ENCODE measurements at places on chromosomes 4 and X. TPM values are rescaled to one million over a fixed set of nuclear protein-coding genes. Genes with fewer than 3 reads are reported as not detected.

Gene ARL9
- 0.05 TPM for polyA plus RNA-seq

Gene ATP7A
- polyA plus RNA-seq, result 1.6 TPM

Gene RASGEF1B
- 4.3 TPM for polyA plus RNA-seq

Gene SLC49A3
- polyA plus RNA-seq, result 10.6 TPM

Gene DGKK
- polyA plus RNA-seq, result not detected

Gene MAGEC2
- not detected for polyA plus RNA-seq

Gene TRO
- polyA plus RNA-seq, result 4.8 TPM

Gene ADH1B
- polyA plus RNA-seq, result 164 TPM

Gene DKK2
- polyA plus RNA-seq, result 0.91 TPM

Gene ERCC6L
- polyA plus RNA-seq, result not detected

- no peak for DNase-seq
Measured at GRCh38 chr4:15245006-15245530, 182.8 kb upstream of the C1QTNF7 start.

DNA sequence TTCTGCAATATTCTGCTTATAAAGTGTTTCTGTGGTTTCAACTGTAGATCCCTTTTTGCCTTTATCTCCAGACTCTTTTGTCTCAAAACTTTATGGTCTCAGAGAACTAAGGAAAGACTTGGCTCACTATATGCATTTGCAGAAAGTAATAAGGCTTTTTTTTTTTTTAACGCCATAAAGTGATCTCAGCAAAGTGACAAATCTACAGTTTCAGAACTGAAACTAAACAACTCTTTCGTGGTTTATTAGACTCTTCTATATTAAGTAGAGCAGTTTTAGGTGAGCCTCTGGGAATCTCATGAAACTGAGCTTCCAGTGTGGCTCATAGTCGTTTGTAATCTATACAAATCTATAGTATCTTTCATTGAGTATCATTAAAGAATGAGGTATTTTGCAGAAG is 15.3 kb downstream of the ATP7A start:
- no peak for DNase-seq

- DNase-seq, result peak; percentile 55
Measured at GRCh38 chr4:152935631-152936445, at the start of gene FHDC1. Gene FHDC1 (plus strand): TSS chr4:152936323. CDS start chr4:152943058, 6,735 bp downstream.

GRCh38 chrX:152861116-152861515 is 30.3 kb downstream of the NSDHL start:
- no peak for DNase-seq

GRCh38 chr4:98706200-98706813 is 47.9 kb upstream of the TSPAN5 start:
- no peak for DNase-seq

DNA sequence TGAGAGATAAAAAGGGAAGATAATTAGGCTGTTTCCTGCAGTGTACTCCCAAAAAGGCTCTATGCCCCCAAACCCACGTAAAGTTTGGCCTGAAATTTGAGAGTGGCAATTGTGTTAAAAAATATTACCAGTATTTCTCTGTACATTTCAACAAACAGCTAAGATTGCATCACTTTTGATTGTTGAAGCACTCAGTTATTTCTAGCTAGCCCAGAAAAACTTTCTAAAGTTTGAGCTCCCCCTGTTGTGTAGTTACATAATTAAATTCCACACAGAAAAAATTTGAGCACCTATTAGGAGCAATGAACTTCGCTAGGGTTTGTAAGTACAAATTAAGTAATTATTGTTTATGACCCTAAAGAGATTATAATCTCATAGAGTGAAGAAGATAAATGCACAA is 109.4 kb downstream of the DLG3 start:
- no peak for DNase-seq

DNA sequence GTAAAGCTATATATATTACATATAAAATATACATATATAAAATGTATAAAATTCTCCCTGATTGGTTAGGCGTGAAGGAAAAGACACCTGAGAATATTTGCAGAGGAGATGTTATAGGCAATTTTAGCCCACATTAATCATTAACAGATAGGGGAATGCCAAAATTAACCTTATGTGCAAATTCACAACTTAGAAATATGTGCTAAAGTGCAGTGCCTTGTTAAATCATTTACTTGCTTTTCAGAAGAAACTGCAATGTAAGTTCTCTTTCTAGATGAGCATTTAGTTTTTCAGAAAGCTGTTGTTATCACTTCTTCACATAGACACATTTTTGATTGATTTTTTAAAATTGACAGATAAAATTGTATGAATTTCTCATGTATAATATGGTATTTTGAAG is 5.6 kb downstream of the TASL start:
- no peak for DNase-seq

- no peak for DNase-seq
Measured at GRCh38 chr4:60116592-60116991, 1083.5 kb upstream of the ADGRL3 start.

- DNase-seq, result no peak
Measured at GRCh38 chrX:130055899-130056298, 54.4 kb downstream of the ELF4 start.

DNA sequence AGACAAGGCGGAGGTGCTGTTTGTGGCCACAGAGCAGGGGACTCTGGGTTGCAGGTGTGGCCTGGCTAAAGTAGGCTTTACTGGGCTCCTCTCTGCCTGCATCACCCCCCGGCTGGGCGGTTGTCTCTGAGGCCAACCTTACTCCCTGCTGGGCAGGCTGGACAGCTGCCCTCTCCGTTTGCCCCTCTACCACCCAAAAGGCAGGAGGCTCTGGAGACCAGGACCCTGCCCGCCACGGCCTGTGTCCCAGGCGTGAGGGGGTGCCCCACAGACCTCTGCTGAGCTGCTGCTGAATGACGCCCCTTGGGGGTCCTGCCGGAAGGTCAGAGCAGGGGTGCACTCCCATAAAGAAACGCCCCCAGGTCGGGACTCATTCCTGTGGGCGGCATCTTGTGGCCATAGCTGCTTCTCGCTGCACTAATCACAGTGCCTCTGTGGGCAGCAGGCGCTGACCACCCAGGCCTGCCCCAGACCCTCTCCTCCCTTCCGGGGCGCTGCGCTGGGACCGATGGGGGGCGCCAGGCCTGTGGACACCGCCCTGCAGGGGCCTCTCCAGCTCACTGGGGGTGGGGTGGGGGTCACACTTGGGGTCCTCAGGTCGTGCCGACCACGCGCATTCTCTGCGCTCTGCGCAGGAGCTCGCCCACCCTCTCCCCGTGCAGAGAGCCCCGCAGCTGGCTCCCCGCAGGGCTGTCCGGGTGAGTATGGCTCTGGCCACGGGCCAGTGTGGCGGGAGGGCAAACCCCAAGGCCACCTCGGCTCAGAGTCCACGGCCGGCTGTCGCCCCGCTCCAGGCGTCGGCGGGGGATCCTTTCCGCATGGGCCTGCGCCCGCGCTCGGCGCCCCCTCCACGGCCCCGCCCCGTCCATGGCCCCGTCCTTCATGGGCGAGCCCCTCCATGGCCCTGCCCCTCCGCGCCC is 920 bp downstream of the HTT-AS start:
- peak; percentile 69 for DNase-seq

DNA sequence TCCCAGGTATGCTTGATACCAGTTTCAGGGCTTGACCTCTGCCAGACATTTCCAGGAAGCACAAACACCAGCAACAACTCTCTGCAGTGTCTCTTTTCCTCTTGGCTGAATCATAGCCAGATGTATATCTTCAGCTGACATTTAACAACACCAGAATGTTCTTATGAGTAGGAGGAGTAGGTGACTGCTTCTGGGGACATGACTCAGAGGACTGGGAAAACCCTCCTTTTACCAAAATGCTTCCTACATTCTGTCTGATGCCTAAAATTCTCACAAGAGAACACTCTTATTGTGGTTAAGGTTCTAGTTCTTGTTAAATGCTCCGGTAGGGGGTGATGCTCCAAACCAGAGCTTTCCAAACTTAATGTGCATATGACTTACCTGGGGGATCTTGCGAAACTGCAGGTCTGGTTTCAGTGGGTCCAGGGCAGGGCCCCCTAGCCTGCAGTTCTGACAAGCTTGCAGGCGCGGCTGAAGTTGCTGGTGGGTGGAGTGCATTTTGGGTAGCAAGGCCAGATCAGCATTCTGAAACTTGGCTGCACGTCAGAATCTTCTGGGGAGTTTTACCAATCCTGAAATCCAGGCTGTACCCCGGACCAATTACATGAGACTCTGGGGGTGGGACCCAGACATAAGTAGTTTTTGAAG is 329.3 kb upstream of the RPS6KA3 start:
- peak; percentile 18 for DNase-seq

GRCh38 chr4:113908829-113909228 is 70.6 kb downstream of the ARSJ start:
- DNase-seq, result no peak

- DNase-seq, result peak; percentile 25
Measured at GRCh38 chr4:76066546-76066945, 8.0 kb upstream of the ART3 start.

Data from right cardiac atrium (tissue), 5 donors.